ENCODE measurements at places on chromosomes 7 and 10.

- DNase-seq: peak; percentile 83
Observed at GRCh38 chr7:112938863-112939573, 147.6 kb downstream of the GPR85 start.

DNA sequence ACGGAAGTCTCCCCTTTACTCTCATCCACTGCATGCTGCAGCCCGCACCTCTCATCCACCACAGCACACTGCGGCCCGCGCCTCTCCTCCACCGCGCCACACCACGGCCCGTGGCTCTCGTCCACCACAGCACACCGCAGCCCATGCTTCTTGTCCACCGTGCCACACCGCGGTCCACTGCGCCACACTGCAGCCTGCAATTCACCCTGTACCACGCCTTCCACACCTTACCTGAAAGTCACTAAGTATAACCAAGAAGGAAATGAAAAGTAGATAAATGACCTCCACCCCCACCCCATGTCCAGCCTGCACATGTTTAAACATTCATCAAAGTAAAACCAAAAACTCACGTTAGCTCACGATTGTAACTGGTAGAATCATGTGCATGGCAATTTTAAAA lies 176.1 kb downstream of the DIP2C start:
- no peak for DNase-seq

DNA sequence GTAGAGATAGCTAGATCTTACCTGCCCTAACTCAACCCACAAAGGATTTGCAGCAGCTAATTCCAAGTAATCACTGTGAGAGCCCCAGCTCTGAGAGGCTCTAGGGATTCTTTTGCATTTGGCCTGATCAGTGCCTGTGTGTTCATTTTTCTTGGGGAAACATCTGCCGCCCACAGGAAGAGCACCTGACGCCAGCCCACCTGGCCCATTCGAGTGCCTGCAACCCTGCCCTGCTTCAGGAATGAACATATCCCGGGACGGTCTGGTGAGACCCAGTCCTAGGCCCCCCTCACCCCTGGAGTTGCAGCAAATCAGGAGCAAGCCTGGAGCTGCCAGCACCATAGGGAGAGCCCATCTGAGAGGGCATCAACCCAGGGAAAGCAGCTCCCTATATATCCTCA lies 38.8 kb downstream of the GSDME start:
- no peak for DNase-seq

DNA sequence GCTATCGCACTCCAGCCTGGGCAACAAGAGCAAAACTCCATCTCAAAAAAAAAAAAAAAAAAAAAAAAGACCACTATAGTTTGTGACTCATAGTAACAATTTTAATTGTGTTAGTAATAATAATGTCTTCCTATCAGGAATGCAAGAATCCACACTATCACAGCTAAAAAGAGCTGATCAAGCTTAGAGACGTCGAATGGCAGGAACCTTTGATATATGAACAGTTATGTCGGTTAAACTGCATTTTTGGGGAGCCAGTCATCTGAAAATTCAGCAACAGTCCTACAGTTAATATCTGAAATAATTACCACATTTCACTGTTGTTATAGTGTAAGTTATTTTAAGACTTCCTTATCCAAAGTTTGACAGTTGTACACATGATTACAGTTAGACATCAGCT lies 8.8 kb downstream of the PHYH start:
- DNase-seq: no peak
